Activated CD8-positive, alpha-beta memory T cell treated with anti-CD3 and anti-CD28 coated beads, Interleukin-2, amount 50 U/mL, for 48 hours (primary cell): ENCODE measurements at places on chromosomes 3 and 15.

DNA sequence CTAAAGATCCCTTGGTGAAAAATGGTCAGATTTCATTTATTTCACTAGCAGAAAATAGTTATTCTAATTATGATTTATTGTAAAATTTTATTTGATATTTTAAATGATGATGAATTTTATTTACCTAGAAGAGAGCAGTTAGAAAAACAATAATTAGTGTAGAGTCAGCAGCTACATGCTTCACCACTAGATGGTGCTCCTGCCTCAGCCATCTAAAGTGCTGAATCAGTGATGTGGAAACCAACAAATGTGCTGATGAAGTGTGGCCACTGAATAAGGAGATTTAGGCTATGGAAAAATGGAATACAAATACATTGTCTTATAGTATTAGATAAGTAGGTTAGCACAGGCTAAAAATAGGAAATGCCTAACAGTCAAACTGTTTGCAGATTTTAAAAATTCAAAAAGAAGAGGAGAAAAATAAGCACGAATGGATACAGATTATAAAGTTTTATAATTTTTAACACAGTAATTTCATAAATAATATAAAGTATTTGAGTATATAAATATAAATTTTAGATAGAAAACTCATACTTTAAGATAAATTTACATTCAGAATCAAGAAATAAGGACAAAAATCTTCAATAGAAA lies 109.8 kb downstream of the PPP2R3A start:
- DNase-seq = peak; percentile 75

GRCh38 chr3:127661600-127661999 lies 11.2 kb upstream of the ABTB1 start:
- no peak for DNase-seq

DNA sequence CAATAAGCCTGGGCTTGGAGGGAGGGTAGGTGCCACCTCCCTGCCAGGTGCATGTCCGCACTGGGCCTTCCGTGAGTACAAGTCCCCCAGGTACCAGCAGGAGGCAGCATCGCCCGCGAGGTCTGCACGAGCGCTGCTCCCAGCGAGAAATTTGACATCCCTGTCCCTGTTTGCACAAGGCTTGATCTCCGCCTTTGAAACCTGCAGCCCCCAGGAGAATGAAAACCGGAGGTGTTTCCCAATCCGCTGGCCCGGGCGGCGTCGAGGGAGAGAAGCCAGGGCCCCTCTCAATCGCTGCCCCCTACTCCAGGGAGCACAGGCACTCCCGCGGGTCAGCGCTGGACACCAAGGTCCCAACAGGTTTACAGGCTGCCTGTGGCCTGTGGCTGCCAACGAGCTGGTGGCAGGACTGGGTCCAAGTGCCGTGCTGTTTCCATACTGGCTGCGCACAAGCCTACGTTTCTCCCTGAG lies 961 bp downstream of the HAPLN3 start:
- peak; percentile 91 for DNase-seq

DNA sequence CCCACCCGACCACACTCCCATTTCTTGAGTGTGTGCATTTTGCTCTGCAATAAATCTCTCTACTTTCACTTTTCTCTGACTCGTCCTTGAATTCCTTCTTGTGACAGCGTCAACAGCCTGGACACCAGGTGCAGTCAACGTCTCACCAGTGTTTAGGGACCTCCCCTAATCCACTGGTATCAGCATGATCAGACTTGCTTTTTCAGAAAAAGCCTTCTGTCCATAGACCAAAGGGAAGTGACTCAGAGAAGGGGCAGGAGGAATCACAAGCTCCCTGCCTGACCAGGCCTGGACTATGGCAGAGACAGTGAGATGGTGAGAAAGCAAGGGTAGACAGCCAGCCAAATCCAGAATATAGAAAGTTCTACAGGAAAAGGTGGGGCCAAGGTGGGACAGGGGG lies 15.5 kb downstream of the CCR5 start:
- no peak for DNase-seq

- no peak for DNase-seq
Observed at GRCh38 chr3:174337227-174337626, 521.9 kb upstream of the NAALADL2 start.

- DNase-seq = no peak
Observed at GRCh38 chr15:52652984-52653383, 26.2 kb downstream of the ATOSA start.

- no peak for DNase-seq
Observed at GRCh38 chr15:31887246-31887645, 143.1 kb upstream of the CHRNA7 start.

GRCh38 chr15:97947465-97948260 lies 12.8 kb upstream of the ARRDC4 start:
- no peak for DNase-seq

GRCh38 chr3:171833789-171834460 lies 9.2 kb upstream of the TMEM212 start:
- no peak for DNase-seq

DNA sequence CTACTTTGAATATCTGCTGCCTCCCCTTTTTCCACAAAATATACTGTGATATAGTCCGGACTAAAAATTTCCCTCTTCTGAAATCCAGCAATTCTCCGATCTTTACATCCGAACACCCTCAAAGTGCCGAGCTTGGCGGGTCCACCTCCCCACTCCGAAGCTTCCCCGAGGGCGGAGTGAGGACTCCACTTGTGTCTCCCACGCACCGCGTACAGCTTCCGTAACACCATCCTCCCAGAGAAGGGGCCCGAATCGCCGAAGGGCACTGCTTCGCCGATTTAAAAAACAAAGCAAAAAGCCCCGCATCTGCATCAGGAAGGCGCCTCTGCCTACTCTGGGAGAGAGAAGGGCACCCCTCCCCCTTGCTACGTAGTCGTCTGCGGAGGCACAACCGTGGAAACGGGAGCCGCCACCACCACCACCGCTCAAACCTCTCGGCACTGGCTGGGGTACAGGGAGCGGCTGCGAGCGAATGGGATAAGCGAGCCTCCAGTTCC lies 551 bp downstream of the NCBP2 start:
- peak; percentile 85 for DNase-seq

GRCh38 chr3:37320276-37320675 lies 145.9 kb upstream of the LRRFIP2 start:
- DNase-seq = no peak

- no peak for DNase-seq
Observed at GRCh38 chr3:8709801-8710507, 23.6 kb upstream of the CAV3 start.

GRCh38 chr15:70348581-70349344 lies 251.0 kb upstream of the TLE3 start:
- DNase-seq = no peak

DNA sequence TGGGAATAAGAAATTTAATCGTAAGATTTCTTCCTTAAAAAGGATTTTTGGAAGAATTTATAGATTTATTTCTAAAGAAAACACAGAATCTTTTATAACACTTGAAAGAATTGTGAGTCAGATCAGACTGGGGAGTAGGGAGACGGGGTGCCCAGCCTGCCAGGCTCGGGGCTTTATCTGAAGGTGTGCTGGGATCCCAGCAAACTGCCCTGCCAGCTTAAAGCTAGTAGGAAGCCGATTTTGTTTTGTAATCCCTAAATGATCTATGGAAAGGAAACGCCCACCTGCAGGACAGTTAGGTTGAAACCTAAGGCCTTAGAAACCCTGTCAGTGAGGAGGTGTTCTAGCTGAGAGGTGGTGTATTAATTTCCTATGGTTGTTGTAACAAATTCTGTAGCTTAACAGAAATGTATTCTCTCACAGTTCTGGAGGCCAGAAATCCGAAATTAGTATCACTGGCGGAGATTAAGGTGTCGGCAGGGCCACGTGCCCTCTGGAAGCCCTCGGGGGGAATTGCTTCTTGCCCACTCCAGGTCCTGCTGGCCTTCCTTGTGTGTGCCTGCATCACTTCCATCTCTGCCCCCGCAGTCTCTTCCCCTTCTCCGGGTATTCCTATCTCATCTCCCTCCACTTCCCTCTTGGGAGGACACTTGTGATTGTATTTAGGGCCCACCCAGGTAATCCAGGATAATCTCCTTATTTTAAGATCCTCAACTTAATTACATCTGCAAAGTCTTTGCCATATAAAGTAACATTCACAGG lies 19.3 kb upstream of the RAB6B start:
- no peak for DNase-seq

- no peak for DNase-seq
Observed at GRCh38 chr3:50089609-50089945, 858 bp downstream of the RBM5 start.

DNA sequence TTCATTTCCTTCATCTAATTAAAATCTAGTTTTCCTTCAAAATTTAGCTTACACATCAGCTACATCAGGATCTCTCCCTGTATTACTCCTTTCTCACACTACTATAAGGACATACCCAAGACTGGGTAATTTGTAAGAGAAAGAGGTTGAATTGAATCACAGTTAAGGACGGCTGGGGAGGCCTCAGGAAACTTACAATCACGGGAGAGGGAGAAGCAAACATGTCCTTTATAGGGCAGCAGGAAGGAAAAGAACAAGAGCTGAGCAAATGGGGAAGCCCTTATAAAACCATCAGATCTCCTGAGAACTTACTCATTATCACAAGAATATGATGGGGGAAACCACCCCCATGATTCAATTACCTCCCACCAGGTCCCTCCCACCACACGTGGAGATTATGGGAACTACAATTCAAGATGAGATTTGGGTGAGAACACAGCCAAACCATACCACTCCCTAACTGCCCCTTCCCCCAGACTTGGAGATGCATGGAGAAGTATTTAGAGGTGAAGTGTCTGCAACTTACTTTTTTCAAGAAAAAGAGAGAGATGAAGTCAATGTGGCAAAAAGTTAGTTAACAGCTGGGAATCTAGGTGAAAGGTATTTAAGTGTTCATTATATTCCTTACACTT lies 21.3 kb downstream of the PRTG start:
- no peak for DNase-seq

- no peak for DNase-seq
Observed at GRCh38 chr3:89954137-89954536, 846.7 kb downstream of the EPHA3 start.

GRCh38 chr3:184429786-184430185 lies 49.9 kb downstream of the CHRD start:
- no peak for DNase-seq

GRCh38 chr15:34583399-34584329 lies at the start of gene GOLGA8B:
GOLGA8B (minus strand) TSS chr15:34583651; CDS start chr15:34535912, 47,739 bp downstream.
- peak; percentile 88 for DNase-seq

DNA sequence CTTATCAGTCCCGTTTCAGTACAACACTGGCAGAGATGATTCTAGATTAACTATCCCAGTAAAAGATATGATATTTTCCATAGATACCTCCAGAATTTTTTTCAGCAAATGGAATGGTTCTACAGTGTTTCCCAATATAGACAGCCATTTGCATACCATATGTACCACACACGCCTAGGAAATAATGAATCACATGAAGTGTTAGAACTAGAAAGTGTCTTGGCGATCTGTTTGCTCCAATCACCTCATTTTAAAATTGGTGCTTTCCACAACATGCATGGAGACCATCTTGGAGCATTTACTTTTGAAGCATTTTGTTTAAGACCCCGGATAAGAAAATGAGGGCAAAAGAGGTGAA lies 2.0 kb downstream of the C2CD4A start:
- no peak for DNase-seq

DNA sequence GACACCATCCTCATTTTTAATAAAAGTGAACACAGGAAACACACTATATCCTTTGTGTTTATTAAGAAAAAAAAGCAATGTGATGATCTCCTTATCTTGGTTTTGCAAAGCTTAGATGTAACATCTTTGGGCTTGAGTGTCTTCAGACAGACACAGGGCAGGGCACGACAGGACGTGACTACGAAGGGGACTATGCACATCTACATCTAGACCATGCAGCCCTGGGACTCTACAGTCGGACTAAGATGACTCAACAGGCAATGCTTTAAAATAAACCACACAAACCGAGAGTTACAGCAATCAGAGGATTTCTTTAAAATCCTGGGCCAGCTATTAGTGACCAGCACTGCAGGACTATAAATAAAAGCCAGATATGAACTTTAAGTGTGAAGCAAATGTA lies 22.8 kb upstream of the TM2D3 start:
- DNase-seq = no peak

DNA sequence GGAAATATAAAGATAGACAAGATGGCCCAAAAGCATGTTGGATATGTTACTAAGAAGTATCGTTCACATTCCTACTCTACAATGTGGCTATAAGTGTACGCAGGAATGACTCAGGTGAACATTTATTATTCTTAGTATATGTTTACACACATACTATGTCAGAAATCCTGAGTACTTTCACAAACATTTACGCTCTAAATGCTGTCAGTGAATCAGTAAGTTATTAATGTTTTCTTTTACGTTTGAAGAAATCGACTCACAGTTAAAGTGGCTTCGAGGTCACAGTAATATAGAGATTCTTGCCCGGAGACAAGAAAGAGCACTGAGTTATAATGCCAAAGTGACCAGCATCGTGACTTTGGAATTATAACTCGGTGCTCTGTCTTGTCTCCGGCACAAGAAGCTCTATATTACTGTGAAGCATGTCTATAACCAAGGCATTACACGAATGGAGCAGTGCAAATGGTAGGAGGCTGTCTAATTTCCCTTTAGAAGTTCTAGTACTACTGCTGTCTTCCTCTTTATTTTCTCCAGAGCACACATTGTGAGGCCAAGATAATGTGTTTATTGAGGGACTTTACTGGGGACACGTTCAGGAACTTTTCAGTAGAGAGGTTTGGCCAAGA lies 61.8 kb upstream of the P3H2 start:
- no peak for DNase-seq

GRCh38 chr3:149848238-149848637 lies 35.2 kb downstream of the RNF13 start:
- DNase-seq = no peak

GRCh38 chr3:63862804-63863149 lies 828 bp downstream of the THOC7 start:
- no peak for DNase-seq

DNA sequence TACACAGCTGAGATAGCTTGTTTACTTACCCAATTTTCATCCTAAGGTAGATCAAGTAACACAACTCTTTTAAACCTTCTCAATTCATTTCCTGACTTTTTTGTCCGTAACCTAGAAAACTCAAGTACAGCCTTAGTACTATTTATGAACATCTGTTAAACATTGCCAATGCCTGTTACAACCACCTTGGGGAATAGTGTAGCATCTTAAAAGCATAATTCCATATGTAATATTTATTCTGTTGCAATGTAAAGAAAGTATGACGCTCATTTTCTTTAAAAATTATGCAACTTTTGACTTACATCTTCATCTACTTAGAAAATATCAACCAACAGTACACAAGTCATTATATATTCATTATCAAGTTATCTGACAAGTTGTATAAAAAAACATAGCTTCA lies 54.6 kb downstream of the SUCLG2 start:
- DNase-seq = no peak
